GOT3 (cell line): ENCODE measurements at places on chromosomes 2 and 18.

GRCh38 chr2:214808981-214809750 lies at the start of gene BARD1:
Gene BARD1, minus strand, starts transcription at chr2:214809683. Its CDS starts 114 bp downstream, at chr2:214809569.
- DNase-seq = no peak

DNA sequence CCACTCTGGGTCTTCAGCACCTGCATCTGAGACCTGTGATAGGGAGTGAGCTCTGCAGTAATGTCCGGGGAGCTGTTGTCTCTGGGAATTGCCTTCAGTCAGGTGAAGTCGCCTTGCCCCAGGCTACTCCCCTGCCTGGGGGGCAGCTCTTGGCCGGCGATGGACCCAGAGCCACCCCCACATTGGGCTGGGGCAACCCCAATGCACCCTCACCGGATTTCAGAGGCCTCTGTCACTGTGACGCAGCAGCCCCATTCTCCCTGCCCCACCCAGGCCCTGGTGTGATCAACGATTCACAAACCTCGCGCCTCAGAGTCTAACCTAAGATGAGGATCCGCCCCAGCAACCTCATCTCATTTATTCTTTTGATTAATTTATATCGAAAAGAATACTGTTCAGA lies 303.6 kb downstream of the NDUFA10 start:
- no peak for DNase-seq

DNA sequence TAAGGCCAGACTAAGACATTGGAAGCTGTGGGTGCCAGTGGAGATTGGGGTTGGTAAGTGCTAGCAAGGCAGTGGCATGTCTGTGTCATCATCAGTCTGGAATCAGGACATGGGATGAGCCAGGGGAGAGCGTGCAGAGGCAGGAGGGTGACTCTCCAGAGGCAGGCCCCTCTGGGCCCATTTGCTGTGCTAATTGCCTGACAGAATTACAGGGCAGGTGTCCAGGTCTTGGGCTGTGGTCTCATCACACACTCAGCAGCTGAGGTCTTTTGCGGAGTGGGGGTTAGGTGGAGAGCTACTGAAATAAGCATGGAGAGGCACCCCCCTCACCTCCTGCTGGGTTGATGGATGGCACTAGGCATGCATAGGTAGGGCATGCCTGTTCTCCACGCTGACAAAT lies 57.4 kb downstream of the CELF4 start:
- DNase-seq = no peak

- no peak for DNase-seq
Measured at GRCh38 chr2:182831101-182831500, 35.3 kb downstream of the FRZB start.

DNA sequence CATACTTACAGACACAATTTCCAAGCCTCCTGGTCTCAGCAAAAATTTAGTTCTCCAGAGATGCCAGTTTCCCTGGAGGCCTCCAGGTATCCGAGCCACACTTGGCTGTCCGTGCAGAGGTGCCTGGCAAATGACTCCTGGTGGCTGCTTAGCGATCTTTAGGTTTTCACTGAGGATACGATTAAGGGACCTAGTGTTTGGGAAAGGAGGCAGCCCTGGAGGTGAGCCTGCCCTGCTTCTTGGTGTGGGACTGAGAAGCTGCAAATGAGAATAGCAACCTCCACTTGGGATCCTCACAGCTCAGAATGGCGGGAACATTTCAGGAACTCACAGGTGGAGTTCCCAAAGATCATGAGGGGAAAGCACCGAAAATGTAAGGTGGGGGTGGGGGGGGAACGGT lies 217.6 kb downstream of the ALPK2 start:
- no peak for DNase-seq
